T-helper 1 cell (primary cell): ENCODE measurements at places on chromosomes 7 and 10.

GRCh38 chr10:32197423-32197822 lies 141.2 kb upstream of the KIF5B start:
- no peak for DNase-seq

- DNase-seq: no peak
Measured at GRCh38 chr7:101900103-101900502, 82.7 kb downstream of the CUX1 start.

GRCh38 chr10:5817322-5818047 lies 4.3 kb upstream of the GDI2 start:
- DNase-seq: no peak

- DNase-seq: no peak
Measured at GRCh38 chr10:112715581-112715980, 234.5 kb upstream of the TCF7L2 start.

GRCh38 chr7:80039251-80039884 lies 95.3 kb upstream of the GNAI1 start:
- DNase-seq: no peak

GRCh38 chr10:133537546-133538545 lies 10.7 kb downstream of the CYP2E1 start:
- no peak for DNase-seq

DNA sequence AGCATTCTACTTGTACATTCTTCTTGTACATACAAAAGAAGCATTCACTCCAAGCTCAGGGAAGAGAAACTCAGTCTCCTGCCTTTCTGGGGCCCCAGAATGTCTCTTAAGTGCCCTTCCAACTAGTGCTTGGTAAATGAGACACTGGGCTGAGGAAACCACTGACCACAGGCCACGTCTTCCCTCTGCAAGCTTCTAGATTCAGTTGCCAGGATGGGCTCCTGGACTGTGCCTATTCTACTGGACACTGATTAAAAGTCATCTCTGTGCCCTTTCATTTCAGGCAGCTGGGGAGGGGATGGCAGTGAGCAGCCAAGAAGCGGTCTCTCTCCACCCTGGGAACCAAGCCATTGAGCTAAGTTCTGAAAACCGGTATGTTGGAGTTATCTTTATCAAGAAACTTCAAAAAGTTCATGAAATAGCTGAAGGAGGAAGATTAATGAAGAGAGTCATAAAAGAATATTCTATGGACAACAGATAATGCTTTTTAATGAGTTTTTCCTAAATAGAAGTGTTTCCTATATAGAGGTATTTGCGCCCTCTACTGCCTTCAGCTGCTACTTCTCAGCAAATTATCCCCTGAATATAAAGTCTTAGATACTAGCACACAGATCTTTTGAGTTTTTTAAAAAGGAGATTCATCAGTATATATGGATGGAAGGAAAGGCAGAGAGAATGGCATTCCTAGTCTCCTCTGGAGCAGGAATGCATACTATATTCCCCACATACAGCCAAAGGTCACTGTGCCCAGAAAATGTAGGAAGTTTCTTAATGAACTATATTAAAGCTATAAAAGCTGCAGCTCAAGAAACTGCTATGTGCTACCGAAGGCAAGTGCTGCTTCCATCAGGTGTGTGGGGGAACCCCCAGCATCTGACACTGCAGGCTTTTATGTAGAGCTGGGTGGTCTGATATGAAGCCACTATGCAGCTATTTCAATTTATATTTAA lies 8.4 kb upstream of the IFIT1B start:
- no peak for DNase-seq

DNA sequence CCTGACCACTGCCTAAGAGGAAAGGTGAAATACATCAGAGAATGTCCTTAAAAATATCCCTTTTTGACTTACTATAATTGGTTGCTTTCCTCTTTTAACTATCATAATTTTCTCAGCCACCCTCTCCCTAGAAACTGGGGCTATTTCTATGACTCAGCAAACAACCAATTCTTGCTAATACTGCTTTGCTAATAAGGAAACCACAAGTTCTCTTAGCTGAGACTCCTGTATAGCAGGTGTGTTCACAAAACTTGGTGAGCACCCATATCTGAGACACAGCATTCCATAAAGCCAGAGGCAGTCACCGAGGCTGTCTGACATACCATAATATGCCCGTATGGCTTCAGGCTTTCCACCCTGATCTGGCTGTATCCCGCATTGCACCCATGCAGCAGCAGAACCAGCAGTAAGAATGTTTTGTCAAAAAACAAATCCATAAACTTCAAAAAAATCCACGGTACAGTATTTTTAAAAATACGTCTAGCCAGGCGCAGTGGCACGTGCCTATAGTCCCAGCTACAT lies 191.7 kb upstream of the C7orf33 start:
- DNase-seq: no peak
